ENCODE measurements at places on chromosomes 1 and 21. TPM values are rescaled to one million over a fixed set of nuclear protein-coding genes. Genes with fewer than 3 reads are reported as not detected.
A peak's percentile ranks its signal among the peaks of the same experiment; 100 is the strongest.

GRCh38 chr1:4974981-4975685 lies 320.7 kb downstream of the AJAP1 start:
- no peak for DNase-seq

DNA sequence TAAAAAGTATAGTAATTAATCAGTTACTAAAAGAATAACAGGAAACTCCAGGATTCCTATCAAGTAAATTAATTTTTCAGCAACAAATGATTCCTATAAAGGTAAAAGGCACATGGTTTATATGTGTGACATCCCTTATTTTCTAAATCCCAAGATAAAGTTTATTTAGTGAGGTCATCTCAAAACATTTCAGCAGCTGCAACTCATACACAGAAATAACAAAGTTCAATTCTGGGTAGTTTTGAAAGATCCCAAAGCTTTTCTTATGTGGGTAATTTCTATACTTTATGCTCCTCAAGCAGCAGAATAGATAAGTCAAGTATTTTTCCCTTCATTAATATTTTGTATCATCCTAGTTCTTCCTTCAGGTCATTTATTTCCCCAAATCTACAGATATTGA lies 117.7 kb downstream of the EIF4G3 start:
- DNase-seq: no peak

- DNase-seq: peak; percentile 52
These were observed 18.8 kb downstream of the SLX9 start for GRCh38 chr21:44958471-44959191.

- no peak for DNase-seq
These were observed 22.3 kb upstream of the MOB3C start for GRCh38 chr1:46638921-46639320.

GRCh38 chr1:50940291-50940690 lies 19.8 kb downstream of the FAF1 start:
- DNase-seq: no peak

GRCh38 chr1:177044390-177044789 lies 120.1 kb downstream of the ASTN1 start:
- DNase-seq: no peak

GRCh38 chr1:205714190-205714905 lies 34.0 kb upstream of the SLC45A3 start:
- no peak for DNase-seq

GRCh38 chr1:32977546-32978087 lies 13.0 kb upstream of the RNF19B start:
- no peak for DNase-seq

DNA sequence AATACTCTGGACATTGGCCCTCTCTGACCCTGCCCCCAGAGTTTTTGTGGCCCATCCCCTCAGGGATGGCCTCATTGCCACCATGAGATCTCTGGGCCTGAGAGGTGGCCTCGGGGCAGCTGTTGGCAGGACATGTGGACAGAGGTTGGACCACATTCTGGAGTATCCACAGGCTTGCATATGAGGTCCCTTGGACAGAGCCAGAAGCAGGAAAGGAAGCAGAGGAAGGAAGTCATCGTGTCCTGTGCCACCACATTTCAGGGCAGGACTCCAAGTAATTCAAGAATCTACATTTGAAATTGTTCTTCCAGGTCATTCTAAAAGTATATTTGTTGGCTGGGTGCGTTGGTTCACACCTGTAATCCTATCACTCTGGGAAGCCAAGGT lies 95.9 kb upstream of the PPP2R5A start:
- no peak for DNase-seq

GRCh38 chr1:91684481-91685196 lies 184.0 kb downstream of the CDC7 start:
- DNase-seq: no peak

- no peak for DNase-seq
These were observed 1920.4 kb downstream of the MRPL39 start for GRCh38 chr21:23686737-23687523.

DNA sequence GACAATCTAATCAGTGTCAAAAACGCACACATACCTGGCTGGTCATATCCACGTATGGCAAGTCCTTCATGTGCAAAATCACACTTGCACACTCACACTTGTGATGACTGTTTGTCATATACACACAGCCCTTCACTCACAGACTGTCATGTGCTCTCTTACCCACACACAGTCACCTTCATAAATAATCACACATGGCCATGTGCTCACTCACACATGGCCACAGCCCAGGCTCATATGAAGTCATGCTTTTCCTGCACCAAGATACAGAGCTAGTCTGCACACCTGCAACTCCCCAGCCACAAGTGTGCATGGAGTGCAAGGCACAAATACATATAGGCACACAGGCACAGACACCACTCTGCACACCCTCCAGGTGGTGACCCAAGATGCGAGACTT lies 45.4 kb upstream of the FOXO6 start:
- no peak for DNase-seq

DNA sequence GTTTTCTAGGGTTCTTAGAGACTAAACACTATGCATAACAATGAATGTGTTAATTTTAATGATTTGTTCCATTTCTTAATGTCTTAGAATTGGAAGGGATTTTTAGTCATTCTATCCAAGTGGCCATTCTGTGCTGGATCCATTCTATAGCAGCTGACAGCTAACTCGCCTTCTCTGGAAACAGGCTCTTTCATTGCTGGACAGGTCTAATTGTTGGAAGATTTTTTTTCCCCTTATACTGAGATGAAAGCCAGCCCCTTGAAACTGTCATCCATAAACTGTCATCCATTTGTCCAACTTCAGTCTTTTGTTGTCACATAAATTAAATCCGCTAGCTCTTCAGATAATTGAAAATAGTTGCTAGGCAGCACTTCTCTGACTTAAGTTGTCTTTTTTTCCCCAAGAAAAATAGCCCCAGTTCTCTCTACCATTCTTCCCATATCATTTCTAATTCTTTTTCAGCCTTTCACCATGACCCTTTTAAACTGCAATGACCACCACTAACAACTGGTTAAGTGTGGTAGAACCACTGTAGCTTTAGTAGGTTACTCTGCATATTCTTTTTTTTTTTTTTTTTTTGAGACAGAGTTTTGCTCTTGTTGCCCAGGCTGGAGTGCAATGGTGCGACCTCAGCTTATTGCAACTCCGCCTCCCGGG lies 19.7 kb downstream of the AK4 start:
- no peak for DNase-seq

- DNase-seq: no peak
These were observed 1.1 kb downstream of the CRCT1 start for GRCh38 chr1:152515434-152515783.

- DNase-seq: no peak
These were observed 98.9 kb upstream of the COL6A1 start for GRCh38 chr21:45882645-45883044.

- no peak for DNase-seq
These were observed 35.6 kb downstream of the IL23R start for GRCh38 chr1:67201891-67202290.

DNA sequence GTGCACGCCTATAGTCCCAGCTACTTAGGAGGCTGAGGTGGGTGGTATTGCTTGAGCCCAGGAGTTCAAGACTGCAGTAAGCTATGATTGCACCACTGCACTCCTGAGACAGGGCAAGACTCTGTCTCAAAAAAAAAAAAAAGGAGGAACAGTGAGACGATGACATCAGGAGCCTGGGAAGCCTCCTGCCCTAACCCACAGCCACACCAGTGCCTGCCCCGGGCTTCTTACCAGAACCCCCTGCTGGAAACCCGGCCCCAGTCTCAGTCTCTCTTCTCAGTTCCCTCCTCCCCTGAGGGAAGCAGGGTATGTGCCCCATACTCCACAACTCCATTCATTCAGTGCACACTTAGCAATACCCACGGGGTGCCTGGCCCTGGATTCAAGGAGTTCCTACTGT lies 9.1 kb downstream of the COL8A2 start:
- no peak for DNase-seq

GRCh38 chr1:59788825-59789224 lies 25.9 kb upstream of the HOOK1 start:
- DNase-seq: no peak

Gene KCNA2
- total RNA-seq: 2.5 TPM

Gene ADAMTS4
- total RNA-seq: 4.8 TPM

Gene KDF1
- total RNA-seq: not detected

Gene OR2M3
- not detected for total RNA-seq

Gene TTC22
- not detected for total RNA-seq

Gene DNASE2B
- not detected for total RNA-seq

Gene LMNA
- total RNA-seq: 51.0 TPM

Gene TCEA3
- total RNA-seq: 1.5 TPM

Gene TNFRSF1B
- 3.1 TPM for total RNA-seq

Gene TOMM20
- total RNA-seq: 150 TPM

All from neural crest cell (in vitro differentiated cells).